ENCODE measurements at places on chromosomes 7 and 10.

- peak; percentile 48 for DNase-seq
Measured at GRCh38 chr10:35606430-35606829, 1.3 kb downstream of the GJD4 start.

DNA sequence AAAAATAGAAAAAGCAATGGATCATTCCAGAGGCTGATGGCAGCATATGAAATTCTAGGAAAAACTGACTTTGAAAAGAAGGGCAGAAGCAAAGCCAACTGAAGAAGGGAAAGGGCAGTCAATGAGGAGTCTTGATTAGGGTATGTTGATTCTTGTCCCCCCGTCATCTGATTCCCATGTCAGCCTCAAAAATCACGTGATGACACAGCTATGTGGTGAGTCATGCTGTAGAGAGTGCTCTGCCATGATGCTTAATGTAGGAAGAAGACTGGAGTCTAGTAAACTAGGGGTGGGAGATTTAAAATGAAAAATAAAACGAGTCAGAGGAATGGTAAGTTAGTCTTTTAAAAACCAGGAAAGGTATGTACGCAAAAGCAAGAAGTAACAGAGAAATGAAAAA is 3.9 kb upstream of the POU6F2 start:
- no peak for DNase-seq

- DNase-seq: no peak
Measured at GRCh38 chr7:102284399-102284798, 2.3 kb upstream of the SH2B2 start.

DNA sequence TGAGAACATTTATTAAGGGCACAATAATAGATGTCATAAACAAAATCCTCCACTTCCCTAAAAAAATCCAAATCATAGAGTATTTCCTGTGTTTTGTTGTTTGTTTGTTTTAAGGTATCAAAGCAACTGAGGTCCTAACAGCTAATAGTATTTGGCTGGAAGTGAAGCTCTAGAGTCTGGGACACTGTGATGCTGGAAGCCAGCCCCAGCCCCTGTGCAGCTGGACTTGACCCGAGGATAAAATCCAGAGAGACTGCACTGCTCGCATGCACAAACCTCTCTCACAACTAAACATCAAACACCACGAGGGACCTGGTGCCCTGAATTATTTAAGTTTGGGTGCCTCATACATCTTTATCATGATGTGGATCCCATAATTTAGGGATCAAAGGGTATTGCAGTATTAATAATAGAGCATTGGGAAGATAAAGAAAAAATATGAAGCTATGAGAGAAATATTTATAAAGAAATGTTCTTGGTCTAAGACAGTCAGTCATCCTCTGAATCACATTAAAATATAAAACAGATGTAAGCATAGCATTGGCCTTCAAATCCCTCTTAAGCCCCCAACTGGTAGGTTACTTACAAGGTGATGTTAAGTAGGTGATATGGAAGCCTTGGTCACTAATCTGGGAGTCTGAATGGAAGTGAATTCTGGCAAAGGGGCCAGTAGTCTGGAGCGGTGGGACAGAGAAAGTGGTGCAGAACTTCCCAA is 44.4 kb downstream of the CUBN start:
- no peak for DNase-seq

GRCh38 chr10:77771851-77772250 is 134.2 kb upstream of the KCNMA1 start:
- no peak for DNase-seq

GRCh38 chr7:2612445-2613097 is 19.2 kb upstream of the TTYH3 start:
- DNase-seq: peak; percentile 20

GRCh38 chr7:51451751-51452476 is 135.3 kb upstream of the COBL start:
- DNase-seq: no peak

DNA sequence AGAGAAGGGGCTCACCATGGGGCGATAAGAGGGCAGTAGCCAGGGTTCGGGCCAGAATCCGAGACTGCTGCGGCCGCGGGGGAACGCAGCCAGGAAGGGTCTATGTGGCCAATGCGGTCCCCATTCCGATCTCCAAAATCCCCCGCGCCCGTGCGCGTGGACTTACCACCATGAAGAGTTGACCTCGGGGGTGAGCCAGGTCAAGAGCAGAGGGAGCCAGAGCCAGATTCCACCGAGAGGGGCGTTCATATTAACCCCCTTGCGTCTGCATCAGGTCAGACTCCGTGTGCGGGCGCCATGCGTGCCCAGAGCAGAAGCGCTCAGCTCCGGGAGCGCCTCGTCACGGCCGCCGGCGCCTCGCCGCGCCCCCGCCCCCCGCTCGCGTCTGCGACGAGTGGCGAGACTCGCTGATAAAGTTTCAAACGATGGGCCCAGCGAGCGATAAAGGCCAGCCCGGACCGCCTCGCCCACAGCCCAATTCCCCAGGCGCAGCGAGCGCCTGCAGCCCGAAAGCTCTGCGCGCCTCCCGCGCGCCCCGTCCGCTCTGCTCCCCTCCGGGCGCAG is at the start of gene WNT2:
Gene WNT2, minus strand, starts transcription at position 318 of the 564 bp plus-strand sequence. Its CDS starts 69 bp downstream, at position 249.
- DNase-seq: no peak

GRCh38 chr10:11145495-11145855 is 127.8 kb downstream of the CELF2 start:
- no peak for DNase-seq

GRCh38 chr10:23694921-23695824 is 256.3 kb downstream of the OTUD1 start:
- no peak for DNase-seq

- no peak for DNase-seq
Measured at GRCh38 chr7:96300502-96300901, 21.4 kb downstream of the SLC25A13 start.

GRCh38 chr10:63498665-63499064 is 22.5 kb upstream of the REEP3 start:
- peak; percentile 28 for DNase-seq

DNA sequence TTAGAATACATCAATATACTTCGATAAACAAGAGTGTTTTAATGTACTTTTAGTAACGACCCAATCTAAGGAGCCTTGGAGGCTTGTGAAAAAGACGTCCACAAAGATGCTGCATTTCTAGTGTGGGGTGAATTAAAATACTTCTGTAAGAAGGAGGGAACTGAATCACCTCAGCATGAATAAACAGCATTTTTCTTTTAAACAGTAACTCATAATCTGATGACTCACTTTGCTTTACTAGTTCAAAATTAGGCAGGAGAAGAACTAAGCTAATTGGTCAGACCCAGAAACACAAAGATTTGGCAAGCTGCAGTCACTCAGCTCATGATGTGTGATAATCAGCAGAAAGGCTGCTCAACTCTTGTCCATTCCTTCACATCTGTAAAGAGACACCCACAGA is 24.2 kb downstream of the NCOA4 start:
- DNase-seq: peak; percentile 62

DNA sequence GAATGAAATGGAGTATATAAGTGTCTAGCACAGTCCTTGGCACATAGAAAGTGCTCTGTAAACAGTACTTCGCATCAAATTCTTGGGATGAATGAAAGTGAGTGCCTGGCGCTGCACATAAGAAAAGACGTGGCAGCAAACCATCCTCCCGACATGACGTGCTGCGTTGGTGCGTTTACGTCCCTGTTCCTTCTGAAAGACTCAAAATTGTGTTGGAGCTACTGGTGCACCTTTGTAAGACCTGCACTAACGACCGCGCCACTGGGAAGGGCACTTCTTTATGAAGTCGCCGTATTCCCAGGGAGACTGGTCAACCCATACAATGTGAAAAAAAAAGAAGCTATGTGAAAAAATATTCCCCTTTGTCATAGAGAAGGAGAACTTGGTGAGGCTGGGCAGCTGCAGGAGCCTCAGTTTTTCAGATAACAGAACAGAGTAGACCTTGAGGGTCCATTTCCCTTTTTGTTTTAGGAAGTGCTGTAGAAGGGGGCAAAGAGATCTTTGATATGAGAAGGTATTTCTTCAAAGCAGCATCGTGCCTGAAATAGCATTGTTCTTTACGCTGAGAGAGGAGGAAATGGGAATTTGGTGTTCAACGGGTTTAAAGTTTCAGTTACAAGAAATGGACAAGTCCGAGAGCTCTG is 91.7 kb downstream of the PTPRE start:
- DNase-seq: no peak

DNA sequence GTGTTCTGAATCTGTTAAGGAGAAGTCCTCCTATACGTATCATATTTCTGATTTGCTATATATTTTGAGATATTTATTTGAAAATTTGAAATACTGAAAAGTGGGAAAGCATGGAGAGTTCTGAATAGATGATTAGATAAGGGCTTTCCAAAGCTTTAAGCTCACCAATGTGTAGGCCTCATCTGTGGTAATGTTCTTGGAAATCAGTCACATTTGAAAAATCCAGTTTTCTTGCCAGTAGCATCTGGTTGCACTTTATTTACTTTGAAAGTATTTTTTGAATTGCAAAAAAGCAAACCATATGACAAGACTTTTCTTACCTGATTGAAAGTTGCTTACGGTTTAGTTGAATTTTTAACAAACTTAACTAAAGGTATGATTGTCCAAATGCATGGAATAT is 21.7 kb downstream of the ADD3 start:
- DNase-seq: no peak

- no peak for DNase-seq
Measured at GRCh38 chr7:69873512-69873911, 275.2 kb downstream of the AUTS2 start.

- no peak for DNase-seq
Measured at GRCh38 chr7:106978425-106979420, 65.8 kb upstream of the PRKAR2B start.

DNA sequence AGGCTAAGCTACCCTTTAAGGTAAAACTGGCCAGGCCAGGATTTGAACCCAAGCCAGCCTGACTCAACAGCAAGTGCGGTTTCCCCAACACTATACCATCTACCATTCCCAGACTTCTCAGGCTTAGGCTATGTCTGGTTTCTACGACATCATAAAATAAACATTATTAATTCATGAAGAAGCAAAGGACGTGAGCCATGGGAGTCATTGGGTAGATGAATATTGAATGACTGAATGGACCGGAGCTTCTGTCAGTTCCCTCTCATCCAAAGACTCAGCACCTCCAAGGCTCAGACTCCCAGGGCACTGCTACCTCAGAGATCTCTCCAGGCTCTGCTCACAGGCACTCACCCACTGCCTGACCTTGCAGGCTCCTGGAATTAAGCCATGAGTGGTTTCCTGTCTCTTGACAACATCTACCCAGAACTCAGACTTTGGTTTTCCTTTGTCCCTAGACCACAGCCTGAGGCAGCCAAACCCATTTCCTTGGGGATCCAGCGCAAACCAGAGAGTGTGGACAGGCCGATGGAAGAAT is 64.6 kb upstream of the STEAP1B start:
- DNase-seq: peak; percentile 93

DNA sequence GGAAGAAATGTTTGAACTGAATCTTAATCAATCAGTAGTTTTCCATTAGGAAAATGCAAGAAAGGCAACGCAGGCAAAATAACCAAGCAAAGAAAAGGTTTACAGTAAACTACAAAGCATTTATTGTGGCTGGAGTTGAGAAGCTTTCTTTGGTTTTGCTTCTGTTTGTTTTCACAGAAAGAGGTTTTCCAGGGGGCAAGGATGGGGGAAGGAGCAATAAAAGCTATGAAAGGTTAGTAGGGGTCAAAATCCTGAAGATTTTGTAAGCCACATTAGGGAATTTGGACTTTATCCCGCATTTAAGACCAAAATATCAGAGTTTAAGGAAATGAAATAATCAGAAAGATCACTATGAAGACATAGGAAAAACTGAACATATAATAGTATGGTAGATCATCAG is 51.1 kb downstream of the NT5C2 start:
- DNase-seq: no peak

- no peak for DNase-seq
Measured at GRCh38 chr10:3025026-3025683, 42.2 kb upstream of the PFKP start.

DNA sequence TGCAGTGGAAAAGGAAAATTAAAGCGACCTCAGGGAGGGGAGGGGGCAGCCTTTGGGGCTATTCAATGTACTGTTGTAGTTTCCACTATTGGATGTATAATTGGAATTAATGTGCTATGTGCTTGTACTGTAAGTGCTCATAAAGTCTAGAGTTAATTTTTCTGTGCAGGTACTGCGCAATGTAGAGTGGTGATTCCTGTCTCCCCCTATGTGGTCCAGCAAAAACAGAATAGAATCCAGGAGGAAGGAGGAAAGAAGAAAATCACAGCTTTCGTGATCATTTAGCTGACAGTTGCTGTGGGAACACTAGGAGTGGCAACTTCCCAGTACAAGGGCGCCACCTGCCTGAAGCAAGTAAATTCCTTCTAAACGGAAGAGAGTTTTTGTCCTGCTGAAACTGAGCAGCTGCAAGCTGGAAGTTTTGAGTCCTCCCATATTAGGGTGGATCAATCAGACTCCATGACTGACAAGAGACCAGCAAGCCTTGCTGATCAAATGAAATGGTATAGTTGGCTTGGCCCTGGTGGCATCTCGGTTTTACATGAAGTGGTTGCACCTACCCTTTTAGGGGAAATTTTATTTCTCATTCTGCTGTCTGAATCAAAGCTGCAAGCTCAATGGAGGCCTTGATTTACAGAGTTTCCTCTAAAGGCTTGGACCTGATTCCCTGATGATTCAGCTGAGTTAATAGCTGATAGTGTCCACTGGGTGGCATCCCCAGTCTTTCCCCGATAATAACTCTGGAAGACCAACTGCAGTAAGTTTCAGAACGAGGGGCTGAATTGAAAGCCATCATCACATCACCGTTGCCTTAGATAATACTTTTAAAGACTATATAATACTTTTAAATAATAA is 299.8 kb downstream of the HGF start:
- peak; percentile 73 for DNase-seq

DNA sequence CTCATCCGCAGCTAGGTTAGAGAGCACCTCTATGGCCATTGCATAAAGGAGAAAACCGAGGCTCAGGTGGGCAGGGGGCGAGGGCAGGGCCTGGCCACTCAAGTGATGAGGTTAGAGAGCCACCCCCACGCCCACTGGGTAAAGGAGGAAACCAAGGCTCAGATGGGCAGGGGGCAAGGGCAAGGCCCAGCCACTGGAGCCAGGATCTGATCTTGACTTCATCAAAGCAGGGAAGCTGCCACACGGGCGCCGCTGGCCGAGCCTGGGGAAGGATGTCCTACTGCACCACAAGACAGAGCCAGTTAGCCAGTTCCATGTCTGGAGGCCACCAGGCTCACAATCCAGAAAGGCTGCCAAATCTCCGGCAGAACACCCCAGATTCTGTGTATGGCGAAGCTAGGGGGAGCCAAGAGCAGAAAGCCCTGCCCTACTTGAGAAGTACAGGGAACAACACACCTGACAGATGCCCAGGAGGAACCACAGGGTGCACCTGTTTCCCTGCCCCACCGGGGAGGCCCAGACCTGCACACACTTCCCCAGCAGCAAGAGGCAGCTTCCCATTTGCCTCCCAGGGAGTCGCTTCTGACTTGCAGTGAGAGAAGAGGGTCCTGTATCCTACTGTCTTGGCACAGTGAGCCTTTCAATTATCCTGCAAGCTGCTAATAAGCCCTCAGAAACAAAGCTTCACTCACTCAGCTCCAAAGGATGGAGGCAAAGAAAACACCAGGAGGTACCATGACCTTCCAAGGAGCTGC is 101.9 kb downstream of the TNS3 start:
- no peak for DNase-seq

- DNase-seq: peak; percentile 34
Measured at GRCh38 chr10:58178811-58179210, 88.9 kb downstream of the IPMK start.

All from MCF 10A (cell line).